ENCODE measurements at places on chromosomes 2 and 18.

DNA sequence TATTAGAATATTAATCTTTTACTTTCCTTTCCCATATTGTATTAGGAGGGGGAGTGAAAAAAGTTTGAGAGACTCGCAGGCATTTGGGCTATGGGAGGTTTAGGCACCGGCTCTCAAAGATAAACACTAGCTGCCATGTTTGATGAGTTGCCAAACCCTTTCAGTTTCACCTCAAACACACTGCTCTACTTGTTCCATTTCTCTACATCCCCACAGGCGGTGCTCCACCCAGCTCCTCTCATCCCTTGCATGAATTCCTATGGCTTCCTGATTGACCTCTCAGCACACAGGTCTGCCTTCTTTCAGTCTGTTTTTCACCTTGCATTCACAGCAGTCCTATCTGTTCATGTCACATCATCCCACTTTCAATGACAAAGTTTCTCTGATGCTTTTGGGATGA lies 65.7 kb downstream of the MEP1B start:
- DNase-seq = no peak

DNA sequence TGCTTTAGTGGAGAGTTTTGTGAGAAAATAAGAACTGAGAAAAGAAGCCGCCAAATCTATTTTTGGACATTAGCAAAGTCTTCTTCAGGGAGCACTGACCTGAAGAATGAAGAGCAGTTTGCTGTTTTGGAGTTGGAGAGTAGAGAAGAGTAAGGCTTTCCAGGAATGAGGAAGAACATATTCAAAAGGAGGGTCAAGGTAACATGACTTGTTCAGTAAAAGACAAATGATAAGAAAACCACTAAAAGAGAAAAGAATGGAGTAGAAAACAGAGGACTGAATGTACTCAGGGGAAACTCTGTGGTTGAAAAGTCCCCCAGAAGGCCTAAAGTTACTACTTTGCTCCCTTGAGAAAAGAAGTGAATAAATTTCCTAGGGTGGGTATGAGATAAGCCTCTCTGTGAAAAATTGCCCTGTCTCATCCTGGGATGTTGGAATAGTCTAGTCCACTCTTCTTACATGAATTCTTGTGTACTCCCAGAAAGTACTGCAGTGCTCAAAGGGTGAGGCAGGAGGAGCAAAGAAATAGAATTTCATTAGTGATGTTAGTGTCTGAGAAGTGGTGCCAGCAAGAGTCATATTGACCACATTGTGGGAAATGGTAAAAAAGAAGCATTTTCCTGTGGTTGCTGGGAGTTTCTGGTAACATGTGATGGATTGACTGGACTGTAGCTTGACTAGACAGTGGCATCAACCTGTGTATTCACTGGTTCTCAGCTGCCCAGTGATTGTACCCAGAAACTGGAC lies 27.8 kb downstream of the MBD5 start:
- DNase-seq = no peak

- DNase-seq = no peak
These were observed 32.6 kb downstream of the BCL2 start for GRCh38 chr18:63286926-63287325.

DNA sequence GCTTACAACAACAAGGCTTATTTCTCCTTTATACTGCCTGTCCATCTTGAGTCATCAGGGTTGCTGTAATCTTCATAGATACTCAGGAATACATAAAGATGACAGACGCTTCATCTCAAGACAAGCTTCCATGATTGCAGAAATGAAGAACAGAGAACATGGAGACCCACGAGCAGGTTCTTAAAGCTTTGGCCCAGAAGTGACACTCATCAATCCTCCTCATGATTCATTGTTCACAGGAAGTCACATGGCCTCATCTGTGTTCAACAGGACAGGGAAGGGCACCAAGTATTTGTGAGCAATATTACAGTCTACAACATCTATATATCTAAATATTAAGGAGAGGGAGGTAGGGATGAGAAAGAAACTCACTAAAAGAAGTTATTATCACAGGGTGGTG lies 36.5 kb upstream of the PGAP1 start:
- no peak for DNase-seq

GRCh38 chr2:29987146-29987545 lies 65.8 kb upstream of the ALK start:
- DNase-seq = no peak

GRCh38 chr2:29582062-29582461 lies 339.3 kb downstream of the ALK start:
- no peak for DNase-seq

GRCh38 chr2:173130496-173131465 lies 55.1 kb downstream of the MAP3K20 start:
- peak; percentile 32 for DNase-seq

- DNase-seq = no peak
These were observed 69.8 kb downstream of the POU3F3 start for GRCh38 chr2:104923665-104924064.

DNA sequence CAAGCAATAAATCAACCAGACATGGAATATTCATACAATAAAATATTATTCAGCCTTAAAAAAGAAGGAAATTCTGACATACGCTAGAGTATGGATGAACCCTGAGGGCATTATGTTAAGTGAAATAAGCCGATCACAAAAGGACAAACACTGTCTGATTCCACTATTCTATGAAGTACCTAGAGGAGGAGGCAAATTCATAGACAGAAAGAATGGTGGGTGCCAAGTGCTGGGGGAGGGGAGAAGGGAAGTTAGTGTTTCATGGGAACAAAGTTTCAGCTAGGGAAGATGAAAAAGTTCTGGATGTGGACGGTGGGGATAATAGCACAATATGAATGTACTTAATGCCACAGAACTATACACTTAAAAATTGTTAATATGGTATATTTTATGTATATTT lies 19.8 kb downstream of the SMAD7 start:
- no peak for DNase-seq

DNA sequence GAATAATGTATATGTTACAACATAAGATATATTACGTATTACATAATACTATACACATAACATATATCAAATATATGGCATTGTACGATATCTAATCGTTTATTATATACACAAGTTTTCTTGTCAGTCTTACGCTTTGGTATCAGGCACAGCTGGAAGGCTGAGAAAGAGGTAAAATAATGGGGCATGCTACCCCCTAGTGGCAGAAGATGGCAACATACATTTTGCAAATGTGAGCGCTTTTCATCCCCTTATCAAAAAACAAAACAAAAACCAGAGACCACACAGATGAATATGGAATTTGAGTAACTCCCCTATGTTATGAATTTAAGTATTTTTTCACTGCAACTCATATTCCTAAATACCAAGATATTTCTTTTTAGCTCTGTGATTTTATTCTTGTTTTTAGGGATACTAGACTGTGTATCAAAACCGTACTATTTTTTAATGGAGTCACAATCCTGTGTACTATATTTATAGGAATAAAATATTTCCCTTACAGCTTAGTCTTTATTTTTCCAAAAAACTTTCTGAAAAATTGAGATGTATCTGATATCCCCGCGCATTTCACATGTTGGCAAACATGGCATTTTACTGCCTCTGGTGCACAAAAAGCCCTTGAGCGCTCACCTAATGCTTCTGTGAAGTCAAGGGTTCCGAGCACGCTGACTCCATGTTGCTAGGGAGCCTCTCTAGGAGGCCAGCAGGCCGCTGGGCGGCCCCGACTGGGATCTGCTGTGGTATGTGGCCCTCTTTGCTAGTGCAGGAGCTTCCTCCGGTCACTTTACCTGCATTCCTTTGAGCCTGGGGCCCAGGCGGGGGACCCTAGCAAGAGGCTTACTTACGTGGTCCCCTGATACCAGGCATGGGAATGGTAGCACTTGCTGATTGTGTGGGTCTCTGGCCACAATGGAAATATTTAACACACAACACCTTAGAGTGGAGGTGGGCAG lies 62.5 kb downstream of the SLC4A3 start:
- peak; percentile 88 for DNase-seq

DNA sequence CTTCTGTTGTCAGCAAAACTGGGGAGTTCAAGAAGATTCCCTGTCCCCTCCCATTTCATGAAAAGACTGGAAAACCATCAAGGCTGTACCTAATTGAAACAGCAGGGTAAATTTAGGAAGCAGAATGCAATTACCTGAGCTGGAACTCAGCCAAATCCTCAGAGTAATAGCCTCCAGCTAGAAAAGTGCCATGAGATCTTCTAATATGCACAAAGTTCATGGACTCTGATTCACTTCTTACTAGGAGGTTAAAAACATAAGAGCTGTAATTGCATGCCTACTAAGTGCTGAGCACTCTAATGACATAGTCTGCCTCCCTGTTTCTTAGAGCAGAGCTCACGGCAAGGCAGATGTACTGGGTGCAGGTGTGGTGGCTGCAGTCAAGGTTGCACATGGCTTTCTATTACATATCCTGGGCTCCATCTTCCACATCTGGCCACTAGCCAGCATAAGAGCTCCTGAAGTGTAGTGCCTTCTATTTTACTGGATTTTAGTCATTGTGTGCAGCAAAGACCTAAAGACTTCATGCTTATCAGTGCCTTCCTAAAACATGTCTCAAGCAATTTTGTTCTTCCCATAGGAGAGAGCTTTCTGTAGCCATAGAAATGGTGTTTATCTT lies 341.7 kb downstream of the PTPRM start:
- DNase-seq = no peak

DNA sequence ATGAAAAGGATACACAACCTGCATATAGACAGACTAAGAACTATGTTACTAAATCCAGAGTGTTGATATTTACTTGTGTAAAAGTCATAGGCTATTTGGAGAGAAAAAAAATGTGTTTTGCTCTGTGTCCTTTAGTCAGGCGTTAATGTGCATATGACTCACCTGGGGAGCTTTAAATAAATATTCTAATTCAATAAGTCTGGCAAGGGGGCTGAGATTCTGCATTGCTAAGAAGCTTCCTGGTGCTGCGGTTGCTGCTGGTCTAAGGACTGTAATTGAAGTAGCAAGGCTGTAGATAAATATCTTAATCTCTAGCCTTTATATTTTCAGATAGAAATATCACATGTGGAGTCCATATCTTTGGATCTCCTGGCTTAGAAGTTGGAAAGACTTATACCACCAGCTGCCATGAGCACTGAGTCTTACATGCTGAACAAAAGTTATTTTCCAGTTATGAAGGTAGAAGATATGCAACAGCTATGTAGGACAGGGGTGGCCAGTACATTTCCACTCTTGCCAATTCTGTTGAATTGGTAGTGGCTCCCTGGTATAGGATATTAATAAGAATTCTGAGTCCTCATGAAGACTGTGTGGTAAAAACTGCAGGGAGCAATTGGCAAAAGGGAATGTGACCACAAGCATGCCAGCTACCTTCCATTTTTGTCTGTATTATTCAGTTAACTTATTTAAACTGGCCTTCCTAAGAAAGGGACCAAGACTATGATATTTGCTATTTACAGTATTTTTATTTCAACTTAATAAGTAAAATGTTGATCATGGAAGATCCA lies 4.8 kb downstream of the SPAG16 start:
- DNase-seq = no peak

DNA sequence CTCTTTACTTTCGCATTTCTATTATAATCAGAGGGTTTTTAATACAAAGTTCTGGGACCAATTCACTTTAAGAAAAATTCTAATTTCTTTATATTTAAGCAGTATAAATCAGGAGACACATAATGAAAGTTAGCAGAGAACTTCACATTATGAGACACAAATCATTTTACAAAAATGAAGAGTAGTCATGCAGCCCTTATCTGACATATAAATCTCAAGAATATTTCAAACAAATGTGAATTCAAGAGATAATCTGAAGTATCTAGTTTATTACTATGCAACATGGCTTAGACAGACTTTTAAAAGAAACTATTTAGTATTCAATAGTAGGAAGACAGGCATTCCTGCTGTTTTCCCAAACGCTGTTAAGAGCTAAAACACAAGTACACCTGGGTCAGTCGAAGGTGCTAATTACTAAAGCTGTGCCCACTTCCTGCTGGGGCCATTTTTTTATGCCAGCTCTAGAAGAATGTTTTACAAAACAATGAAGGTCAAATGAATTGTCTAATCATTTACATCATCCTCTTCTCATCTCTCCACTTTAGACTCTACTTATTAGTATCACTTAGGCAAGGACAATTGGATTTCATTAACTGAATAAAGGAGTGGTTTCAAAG lies 40.2 kb downstream of the CWC22 start:
- DNase-seq = no peak

GRCh38 chr18:75156831-75157230 lies 52.1 kb downstream of the PTGR3 start:
- no peak for DNase-seq

All from fibroblast of the aortic adventitia (primary cell).